Cardiac muscle cell (in vitro differentiated cells and primary cell): ENCODE measurements at places on chromosomes 16 and 17. TPM values are rescaled to one million over a fixed set of nuclear protein-coding genes. Genes with fewer than 3 reads are reported as not detected.

Gene MMP2
- total RNA-seq = 37.5 and 44.3 TPM in 2 replicates

Gene PPP1R27
- total RNA-seq = not detected in 2 replicates

Gene CCDC144A
- 0.11 and 0.15 TPM in 2 replicates for total RNA-seq

Gene SLC13A5
- total RNA-seq = 0.18 and 0.67 TPM in 2 replicates

Gene ITGA2B
- total RNA-seq = 2.0 and 11.0 TPM in 2 replicates

Gene CFAP97D1
- 0.04 TPM in 1 of 2 replicates, not detected in the other for total RNA-seq

Gene TMEM100
- 0.39 and 0.85 TPM in 2 replicates for total RNA-seq

Gene BCL6B
- total RNA-seq = 0.11 and 1.7 TPM in 2 replicates

Gene FBXO39
- not detected in 2 replicates for total RNA-seq

Gene SOST
- 0.85 and 3.2 TPM in 2 replicates for total RNA-seq
